ENCODE measurements at places on chromosomes 6 and 20. TPM values are rescaled to one million over a fixed set of nuclear protein-coding genes. Genes with fewer than 3 reads are reported as not detected.

TUBB2B gene
- 10.8 TPM for total RNA-seq

ID4 gene
- total RNA-seq: 1.2 TPM

DPPA5 gene
- total RNA-seq: not detected

GHRH gene
- not detected for total RNA-seq

DEFB114 gene
- not detected for total RNA-seq

MYL9 gene
- 1.9 TPM for total RNA-seq

NMBR gene
- total RNA-seq: not detected

ELOVL4 gene
- 10.4 TPM for total RNA-seq

HDGFL1 gene
- total RNA-seq: not detected

MRAP2 gene
- total RNA-seq: 0.21 TPM

GSTA2 gene
- total RNA-seq: not detected

SMOC2 gene
- total RNA-seq: 1.1 TPM

TNFAIP3 gene
- total RNA-seq: 2.1 TPM

ZNF334 gene
- total RNA-seq: 1.2 TPM

SYNGAP1 gene
- total RNA-seq: 1.4 TPM

NOX3 gene
- not detected for total RNA-seq

RPS18 gene
- total RNA-seq: 4,554 TPM
